Activated T-cell treated with anti-CD3 and anti-CD28 coated beads for 48 hours (primary cell): ENCODE measurements at places on chromosomes 7 and 10.

DNA sequence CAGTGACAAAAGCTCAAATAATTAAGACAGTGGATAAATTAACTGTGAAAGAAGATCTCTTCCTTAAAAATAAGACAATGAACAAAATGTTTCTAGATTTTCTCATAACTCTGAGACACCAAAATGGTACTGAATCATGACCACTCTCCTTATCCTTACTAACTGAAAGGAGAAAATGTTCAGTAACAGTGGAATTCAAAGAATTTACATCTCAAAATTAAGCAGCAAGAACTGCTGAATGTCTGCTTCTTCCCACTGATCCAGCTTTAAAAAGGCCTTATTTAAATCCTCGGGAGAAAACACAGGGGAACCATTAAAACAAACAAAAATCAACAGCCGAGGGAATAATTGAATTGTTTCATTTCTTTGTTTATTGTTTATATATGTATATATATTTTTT is 27.3 kb upstream of the PLXDC2 start:
- DNase-seq = no peak

- DNase-seq = no peak
These were observed 256.4 kb upstream of the PHYHIPL start for GRCh38 chr10:58919927-58920654.

- DNase-seq = no peak
These were observed 56.1 kb downstream of the PAPSS2 start for GRCh38 chr10:87715552-87716347.

DNA sequence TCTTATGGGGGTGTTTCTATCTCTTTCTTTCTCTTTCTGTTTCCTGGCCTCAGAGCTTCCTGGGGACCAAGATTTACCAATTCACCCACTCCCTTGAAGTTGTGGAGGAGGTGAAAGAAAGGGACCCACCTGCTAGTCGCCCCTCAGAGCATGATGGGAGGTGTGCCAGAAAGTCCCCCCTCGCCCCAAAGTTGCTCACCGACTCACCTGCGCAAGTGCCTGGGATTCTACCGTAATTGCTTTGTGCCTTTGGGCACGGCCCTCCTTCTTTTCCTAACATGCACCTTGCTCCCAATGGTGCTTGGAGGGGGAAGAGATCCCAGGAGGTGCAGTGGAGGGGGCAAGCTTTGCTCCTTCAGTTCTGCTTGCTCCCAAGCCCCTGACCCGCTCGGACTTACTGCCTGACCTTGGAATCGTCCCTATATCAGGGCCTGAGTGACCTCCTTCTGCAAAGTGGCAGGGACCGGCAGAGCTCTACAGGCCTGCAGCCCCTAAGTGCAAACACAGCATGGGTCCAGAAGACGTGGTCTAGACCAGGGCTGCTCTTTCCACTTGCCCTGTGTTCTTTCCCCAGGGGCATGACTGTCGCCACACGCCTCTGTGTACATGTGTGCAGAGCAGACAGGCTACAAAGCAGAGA is 12.2 kb downstream of the AQP1 start:
- DNase-seq = no peak

DNA sequence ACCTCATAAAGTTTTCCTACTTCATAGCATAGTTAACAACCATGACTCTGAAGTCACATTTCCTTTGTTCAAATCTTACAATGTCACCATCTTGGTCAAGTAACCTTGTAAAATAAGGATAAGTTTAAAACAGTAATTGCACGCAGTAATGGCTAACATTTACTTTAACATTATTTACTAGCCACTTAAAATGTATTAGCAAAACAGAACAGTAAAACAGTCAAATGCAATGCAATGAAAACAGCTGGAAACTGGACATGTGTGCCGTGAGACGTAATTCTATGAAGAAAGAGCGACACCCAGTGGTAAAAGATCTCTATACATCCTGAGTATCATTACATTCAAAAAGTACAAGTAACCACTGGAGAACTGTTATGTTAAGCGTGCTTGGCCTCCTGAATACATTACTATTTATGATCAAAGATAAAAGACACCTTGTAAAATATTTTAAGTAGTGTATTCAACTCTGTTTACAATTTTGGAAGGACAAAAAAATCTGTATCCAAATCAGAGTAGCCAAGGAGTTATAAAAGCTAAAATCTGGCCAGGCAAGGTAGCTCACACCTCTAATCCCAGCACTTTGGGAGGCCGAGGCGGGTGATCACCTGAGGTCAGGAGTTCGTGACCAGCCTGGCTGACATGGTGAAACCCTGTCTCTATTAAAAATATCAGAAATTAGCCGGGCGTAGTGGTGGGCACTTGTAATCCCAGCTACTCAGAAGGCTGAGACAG is 27.2 kb downstream of the ATE1 start:
- DNase-seq = no peak

DNA sequence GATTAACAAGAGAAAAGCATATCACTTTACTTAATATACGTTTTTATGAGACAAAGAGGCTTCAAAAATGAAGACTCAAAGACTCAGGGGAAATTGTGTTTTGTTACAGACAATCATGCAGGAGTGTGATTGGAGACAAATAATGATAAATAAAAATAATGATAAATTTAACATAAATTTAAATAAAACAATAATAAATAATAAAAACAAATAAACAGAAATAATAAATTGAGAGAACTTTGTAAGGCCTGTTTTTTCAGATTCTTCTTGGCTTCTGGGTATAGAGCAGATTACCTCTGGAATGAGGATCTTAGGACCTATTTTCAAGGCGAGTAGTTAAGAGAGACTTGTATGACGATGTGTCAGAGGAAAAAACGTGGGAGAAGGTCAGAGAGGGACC is 271.4 kb upstream of the POT1 start:
- no peak for DNase-seq

DNA sequence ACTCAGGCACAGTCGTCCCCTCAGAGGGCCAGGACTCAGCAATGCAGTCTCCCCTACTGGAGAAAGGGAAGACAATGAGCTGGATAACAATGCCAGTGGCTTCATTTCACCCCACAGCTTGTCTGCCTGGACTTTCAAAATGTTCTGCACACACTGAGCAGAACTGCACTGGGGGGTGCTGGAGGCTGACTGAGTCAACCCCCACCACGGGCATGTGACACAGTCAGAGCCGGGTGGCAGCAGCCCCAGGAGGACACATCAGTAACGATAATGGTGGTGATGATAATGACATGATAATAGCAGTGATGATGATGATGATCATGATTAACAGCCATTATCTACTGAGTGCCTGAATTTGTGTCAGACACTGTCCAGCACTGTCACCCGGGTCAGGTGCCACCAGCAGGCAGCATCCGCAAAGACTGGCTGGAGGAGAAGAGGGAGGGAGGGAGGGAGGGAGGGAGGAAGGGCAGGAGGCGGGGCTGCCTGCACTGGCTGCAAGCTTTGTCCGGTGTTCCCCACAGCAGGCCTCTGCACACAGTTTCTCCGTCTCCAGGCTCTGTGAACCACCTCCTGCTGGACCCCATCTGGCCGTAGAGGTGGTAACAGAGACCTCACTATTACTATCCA is 67.4 kb downstream of the PLXNA4 start:
- no peak for DNase-seq

DNA sequence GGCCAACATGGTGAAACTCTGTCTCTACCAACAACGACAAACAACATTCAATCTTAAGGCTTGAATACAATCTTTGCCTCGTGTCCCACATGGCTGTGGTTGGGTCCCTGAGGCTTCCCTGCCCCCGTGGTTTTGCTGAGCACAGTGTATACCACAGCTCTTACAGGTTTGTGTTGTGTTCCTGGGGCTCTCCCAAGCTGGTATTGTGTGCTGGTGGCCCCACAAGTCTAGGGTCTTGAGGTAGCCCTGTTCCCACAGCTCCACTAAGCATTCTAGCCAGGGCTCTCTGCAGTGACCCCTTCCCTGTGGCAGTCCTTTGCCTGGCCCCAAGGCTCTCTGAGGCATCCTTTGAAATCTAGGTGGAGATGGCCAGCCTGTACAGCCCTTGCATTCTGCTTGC is 68.0 kb upstream of the CCNY start:
- no peak for DNase-seq

- no peak for DNase-seq
These were observed 36.6 kb upstream of the ZNRF2 start for GRCh38 chr7:30247541-30248401.

DNA sequence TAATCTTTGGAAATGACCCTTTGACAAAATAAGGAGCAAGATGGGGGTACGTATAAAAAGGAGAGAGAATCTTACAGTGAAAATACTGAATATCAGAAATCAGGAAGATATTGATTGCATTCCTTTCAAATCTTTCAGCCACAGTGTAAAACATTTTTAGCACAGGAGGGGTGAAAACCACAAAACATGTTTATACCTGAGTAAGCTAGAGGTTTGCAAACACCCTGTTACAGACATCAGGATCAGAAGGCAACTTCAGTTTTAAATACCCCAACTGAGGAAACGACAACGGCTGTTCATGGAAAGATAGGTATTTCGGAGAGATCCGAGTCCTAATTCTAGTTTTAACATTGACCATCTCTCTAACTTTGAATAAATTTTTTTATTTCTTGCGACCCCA is 69.1 kb upstream of the ITGB1 start:
- DNase-seq = no peak

DNA sequence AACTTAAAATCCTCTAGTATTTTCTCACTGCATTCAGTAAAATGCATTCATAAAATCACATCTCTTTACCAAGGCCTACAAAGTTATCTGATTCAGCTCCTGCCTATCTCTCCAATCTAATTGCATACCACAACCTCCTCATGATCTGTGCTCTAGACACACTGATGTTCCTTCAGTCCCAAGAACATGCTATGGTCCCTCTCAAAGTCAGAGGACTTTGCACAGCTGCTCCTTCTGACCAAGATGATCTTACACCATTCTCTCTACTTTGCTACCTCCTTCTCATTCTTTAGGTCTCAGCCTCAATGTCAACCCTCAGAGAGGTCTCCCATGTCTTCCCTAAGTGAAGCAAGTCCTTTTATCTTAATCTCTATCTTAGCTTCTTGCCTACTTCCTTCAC is 45.5 kb downstream of the CAV1 start:
- no peak for DNase-seq

GRCh38 chr10:101545898-101546297 is 42.2 kb downstream of the POLL start:
- no peak for DNase-seq

GRCh38 chr7:51482976-51483375 is 166.4 kb upstream of the COBL start:
- no peak for DNase-seq

GRCh38 chr7:140584195-140584851 is 56.3 kb downstream of the DENND2A start:
- no peak for DNase-seq

DNA sequence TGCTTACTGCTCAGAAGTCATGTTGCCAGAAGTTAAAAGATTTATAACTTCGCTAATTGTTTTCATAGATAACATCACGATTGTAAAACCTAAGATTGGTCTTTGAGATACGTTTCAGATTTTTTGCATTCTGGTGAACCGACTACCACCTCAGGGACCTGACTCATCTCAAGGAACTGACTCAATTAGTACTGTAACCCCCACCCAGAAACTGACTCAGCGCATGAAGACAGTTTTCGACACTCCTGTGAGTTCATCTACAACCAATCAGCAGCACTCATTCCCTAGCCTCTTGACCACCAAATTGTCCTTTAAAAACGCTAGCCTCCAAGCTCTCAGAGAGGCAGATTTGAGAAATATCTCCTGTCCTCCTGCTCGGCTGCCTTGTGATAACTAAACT is 72.3 kb downstream of the ELMO1 start:
- no peak for DNase-seq

DNA sequence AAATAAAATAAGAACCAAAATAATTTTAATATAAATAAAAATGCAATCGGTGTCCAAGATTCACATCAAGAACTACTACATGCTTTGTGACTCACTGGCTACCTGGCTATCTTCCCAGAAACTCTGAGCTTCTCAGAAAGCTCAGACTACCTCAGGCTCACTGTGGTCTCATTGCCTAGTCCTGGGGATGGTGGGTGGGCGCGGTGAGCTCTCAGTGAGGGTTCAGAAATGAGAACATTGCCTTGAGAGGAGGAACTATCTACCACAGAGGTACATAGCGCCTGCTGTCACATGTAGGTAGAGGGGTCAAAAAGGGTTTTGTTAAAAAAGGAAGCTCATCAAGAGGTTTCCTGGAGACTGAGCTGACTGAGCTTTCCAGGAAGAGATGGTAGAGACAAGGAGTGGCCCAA is 108.0 kb downstream of the WDFY4 start:
- DNase-seq = no peak

- DNase-seq = no peak
These were observed 150.9 kb downstream of the PRKAG2 start for GRCh38 chr7:151725844-151726651.

DNA sequence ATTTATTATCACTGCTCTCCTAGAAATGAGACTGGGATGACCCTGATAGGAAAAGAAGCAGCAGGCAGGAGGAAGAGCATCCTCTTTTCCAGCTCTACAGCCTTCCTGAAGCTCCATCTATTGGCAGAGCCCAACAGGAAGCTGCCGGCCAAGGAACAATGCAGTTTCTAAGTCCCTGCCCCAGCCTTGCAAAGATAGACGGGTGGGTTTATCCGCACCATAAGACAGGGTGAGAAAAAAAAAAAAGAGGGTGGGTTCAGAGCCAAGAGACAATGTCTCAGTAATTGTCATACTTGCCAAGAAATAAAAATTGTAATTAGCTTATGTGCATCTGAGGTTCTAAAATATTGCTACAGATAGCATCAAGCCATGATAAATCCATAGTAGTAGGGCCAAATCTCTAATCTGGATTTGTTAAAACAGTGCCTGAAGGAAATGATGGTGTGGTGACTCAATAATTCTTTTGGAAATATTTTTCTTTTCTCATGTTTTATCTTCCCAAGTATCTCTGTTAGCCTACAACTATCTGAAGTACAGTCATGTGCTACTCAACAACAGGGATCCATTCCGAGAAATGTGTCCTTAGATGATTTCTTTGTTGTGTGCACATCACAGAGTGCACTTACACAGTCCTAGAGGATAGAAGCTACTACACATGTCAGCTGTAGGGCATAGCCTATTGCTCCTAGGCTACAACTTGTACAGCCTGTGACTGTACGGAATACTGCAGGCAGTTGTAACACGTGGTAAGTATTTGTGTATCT is 242.9 kb upstream of the CXCL12 start:
- no peak for DNase-seq
